Activated CD4-positive, alpha-beta T cell treated with anti-CD3 and anti-CD28 coated beads for 1 hour (primary cell): ENCODE measurements at places on chromosomes 1 and 21.

DNA sequence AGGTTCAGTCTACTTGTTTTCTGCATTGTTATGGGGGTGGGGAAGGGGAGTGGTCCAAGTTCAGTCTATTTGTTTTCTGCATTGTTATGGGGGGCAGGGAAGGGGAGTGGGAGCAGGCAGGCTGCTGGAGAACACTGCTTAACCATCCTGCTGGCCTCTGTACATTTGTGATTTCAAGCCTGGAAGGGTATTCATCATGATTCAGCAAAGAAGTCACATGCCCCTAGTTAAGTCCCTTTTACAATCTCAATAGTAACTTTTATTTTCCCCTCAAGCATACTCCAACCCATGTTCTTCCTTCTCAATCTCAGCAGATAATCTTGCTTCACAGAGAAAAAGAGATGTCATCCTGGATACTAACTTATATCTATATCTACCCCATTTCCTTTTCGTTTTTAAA is 7.9 kb downstream of the LYST start:
- DNase-seq, result no peak

DNA sequence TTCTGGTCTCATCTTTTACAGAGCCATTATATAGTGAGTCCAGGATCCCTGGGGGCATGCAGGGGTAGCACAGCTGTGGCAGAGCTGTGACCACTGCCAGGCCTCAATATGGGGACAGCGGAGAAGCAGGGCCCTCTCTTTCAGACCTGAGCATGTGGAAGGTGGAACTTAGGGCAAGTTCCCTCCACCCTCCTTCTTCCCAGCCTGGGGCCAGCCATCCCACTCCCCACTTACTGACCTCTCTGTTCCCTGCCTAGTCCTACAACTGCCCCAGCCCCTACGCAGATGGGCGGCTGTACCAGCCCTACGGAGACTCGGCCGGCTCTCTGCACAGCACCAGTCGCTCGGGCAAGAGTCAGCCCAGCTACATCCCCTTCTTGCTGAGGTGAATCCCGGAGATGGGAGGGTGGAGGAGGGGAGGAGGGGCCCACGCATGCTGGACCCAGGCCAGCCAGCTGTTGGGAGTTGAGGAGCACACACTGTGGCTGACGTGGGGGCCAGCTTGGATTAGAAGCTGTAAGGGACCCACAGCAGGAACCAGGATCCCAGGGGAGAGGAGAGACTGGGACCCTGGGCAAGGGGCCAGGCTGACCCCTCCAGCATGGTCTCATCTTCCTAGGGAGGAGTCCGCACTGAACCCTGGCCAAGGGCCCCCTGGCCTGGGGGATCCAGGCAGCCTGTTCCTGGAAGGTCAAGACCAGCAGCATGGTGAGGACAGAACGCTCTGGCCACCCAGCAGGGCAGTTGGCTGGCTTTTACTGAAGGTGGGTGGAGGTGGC is 10.7 kb downstream of the PSRC1 start:
- DNase-seq, result no peak

- DNase-seq, result no peak
Observed at GRCh38 chr1:158611916-158612315, 6.8 kb downstream of the OR10Z1 start.

DNA sequence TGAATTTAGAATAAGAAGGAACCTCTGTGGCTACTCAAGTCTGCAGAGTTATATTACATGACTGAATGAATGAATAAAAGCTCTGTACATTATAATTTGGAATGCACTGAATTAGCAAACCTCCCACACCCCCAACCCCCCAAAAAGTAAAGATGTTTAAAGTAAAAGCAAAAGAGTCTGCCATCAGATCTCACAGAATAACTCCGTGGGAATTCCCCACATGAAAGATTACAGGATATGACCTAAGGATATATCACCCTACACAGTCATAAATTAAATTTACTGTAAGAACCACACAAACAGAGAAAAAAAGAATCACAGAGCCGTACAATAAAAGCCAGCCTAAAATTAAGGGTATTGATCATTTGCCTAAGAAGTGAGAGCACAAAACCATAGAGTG is 587.3 kb downstream of the PTPRC start:
- DNase-seq, result no peak

- DNase-seq, result no peak
Observed at GRCh38 chr1:101603726-101604125, 366.9 kb downstream of the S1PR1 start.

DNA sequence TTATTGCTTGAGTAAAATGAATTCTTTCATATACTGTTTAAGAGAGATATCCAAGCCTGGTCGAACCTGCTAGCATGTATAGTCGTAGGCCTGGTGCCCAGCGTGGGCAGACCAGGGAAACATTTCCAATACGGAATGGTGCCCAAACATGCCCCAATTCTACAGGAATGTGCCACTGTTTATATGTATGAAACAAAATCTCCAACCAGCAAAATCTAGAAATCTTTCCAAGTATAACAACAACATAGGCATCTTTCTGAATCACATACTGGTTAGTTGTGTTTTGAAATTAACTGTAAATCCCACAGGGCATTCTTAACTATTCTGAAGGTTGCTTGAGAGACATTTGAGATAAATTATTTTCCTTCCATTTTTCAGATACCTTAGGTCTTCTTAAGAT is 17.0 kb upstream of the ABCD3 start:
- DNase-seq, result no peak

GRCh38 chr1:31883357-31883942 is 54.7 kb downstream of the PTP4A2 start:
- no peak for DNase-seq

GRCh38 chr1:26079178-26079563 is 11.7 kb upstream of the TRIM63 start:
- no peak for DNase-seq

- no peak for DNase-seq
Observed at GRCh38 chr21:41848958-41849580, 30.1 kb downstream of the PRDM15 start.

DNA sequence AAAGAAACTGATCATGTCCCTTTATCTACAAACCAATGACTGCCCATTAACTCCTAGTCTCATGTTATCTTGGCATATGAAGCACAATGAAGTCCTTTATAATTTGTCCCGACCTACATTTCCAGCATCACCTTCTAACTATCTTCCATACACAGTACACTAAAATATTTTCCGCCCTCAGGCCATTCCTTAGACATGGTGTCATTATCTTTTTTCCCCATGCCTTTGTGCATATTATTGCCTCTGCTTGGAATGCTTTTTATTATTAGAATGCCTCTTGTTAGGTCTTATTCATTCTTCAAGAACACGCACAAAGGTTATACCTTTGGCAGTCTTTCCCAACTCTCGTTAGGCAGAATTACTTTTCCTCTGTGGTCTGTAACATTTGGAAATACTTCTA is 39.6 kb downstream of the ATG4C start:
- DNase-seq, result no peak

DNA sequence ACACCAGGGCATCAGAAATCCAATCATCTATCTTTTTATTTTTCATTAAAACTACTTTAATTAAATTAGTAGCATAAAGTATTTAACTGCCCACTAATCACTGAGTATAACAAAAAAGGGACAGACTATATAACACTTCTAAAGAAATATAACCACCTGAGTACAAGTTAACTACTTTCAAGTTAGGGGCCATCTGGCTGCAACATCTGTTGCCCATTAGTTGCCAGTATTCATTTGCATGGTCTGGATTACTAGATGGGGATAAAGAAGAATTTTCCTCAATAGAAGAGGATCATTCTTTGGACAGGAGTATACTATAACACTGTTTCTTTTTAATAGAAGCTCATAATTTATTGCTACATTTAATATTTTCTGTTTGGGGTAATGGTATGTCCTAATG is 446.4 kb downstream of the AMY1C start:
- DNase-seq, result no peak

DNA sequence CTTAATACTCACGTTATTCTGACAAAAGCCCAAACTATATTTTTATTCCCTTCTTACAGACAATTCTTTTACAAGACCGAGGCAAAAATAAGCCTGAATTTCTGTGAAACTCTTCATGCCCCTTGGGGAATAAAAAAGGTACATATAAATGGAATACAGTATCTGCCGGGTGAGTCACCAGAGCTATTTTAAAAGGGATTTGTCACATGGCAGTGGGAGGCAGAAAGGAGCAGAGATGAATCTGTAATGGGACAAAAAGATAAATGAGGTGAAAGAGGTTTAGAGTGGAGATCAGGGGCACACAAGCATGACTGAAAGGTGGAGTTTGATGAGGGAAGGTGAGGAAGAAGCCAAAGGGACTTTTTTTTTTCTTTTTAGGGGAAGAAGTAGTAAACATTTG is 8.8 kb downstream of the XCL1 start:
- DNase-seq, result no peak

- DNase-seq, result no peak
Observed at GRCh38 chr21:20641241-20641640, 357.0 kb upstream of the NCAM2 start.

DNA sequence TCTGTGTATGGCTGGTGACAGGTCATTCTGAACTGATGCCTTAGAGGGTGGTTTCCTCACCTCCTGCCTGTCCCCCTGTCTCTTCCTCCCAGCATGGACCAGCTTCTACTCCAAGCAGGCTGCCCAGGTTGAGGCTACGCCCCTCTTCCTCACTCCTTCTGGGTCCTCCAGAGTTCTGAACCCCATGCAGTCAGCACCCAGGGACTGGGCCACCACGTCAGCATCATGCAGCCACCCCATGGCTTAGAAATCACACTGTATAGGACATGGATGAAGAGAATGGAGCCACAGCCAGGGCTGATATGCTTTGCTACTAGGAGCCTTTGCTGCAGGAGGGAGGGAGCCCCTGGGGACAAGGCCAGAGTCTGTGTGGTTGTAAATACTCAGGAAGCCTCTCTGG is 8.3 kb downstream of the FOXO6 start:
- no peak for DNase-seq

- DNase-seq, result no peak
Observed at GRCh38 chr1:85449356-85449755, 15.6 kb downstream of the DDAH1 start.

GRCh38 chr21:42314616-42315295 is 453 bp downstream of the TFF3 start:
- DNase-seq, result no peak

- DNase-seq, result no peak
Observed at GRCh38 chr1:17213148-17213781, 8.3 kb downstream of the PADI1 start.

- DNase-seq, result no peak
Observed at GRCh38 chr1:192628396-192629057, 7.4 kb upstream of the RGS13 start.

DNA sequence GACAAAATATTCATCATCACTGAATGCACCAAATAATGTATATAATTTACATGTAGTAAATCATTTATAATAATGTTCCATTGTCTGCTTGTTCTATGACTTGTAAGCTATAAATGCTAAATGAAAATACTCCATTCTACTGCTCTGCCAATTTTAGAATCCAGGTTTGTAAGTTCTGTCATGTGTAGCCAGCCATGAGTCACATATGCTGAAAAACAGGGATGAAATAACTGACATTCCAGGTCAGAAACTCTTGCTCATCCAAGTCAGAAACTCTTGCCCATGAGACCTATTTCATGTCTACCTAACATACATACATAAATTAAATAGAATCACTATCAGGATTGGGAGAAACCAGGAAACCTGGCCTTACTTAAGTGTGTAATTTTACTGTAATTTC is 95.6 kb downstream of the ASH1L start:
- DNase-seq, result no peak

DNA sequence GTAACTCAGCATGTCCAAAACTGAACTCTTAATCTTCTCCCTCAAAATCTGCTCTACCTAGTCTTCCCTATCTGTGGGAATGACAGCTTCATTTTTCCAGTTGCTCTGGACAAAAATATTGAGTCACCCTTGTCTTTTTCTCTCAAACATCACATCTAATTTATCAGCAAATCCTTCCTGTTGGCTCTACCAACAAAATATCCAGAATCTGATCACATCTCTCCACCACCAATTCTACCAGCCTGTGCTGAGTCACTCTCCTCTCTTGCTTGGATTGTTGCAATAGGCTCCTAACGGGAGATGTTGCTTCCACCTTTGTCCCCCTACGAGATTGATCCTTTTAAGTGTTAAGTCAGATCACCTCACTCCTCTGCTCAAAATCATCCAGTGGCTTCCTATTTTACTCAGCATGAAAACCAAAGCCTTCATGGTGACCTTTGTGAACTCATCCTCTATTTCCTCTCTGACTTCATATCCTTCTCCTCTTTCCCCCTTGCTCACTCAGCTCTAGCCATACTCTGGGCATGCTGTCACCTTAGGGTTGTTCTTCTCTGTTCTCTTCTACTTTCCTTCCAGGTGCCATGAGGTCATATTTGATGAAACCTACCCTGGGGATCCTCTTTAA is 21.5 kb upstream of the SMYD2 start:
- no peak for DNase-seq
